GM12878 (cell line): ENCODE measurements at places on chromosomes 12 and 14.

DNA sequence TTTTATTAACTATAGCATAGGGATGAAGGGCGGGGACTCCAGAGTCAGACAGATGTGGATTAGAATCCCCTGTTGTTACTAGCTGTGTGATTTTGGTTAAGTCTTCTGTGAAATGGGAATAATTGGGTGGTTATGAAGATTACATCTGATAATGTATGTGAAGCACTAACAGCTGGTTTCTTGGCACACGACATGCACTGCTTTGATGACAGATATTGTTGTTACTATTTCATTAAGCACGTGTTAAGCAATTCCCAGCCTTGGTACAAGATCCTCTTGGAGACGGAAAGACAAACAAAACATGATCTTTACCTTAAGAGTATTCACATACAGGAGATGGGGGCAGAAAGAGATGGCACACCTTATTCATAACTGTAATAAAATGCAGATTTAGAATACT lies 7.9 kb downstream of the PPFIBP1 start:
- no peak for DNase-seq

GRCh38 chr12:124655048-124655697 lies 87.8 kb upstream of the NCOR2 start:
- no peak for DNase-seq

GRCh38 chr12:805022-805632 lies 52.7 kb downstream of the WNK1 start:
- DNase-seq: no peak

DNA sequence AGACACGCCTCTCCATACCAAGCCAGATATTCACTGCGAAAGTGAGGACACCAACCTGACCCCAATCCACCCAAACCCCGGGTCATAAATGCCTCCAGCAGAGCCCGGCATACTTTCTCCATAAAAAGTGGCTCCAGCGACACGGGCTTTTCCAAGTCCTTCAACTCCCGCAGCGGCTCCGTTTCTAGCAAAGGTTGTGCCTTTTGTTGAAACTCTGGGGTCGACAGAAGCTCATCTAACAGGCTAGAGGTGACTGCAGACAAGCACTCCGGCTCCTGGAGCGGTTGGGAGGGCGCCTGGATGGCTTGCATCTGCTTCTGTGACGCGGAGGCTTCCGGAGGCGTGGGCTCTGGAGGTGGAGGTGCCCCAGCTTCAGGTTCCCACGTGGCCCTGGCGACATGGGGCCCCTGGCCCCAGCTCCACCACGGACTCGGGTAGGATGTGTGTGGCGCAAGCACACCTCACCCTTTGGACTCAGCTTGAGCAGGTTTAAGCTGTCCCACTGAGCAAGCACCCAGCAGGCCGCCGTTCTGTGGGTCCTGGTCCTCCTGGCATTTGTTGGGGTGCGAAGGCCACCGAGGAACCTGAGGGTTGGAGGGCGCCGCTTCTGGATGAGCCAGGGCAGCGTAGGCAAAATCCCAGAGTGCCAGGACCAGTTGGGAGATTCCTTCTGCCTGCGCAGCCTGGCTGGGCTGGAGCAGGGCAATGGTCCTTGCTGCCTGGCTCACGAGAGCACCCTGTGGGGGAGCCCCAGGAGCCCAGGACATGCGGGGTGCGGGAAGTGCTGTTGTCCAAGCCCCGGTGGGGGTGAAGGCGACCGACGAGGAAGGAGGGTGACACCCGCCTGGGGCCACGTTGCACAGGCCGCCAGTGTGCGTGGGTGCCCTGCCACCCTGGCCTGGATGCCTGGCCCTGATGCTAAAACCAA lies 186.3 kb downstream of the ALG10 start:
- no peak for DNase-seq
